ENCODE measurements at places on chromosomes 4 and X. TPM values are rescaled to one million over a fixed set of nuclear protein-coding genes. Genes with fewer than 3 reads are reported as not detected.

- no peaks in the 10 kb centered on the region for H3K36me3 ChIP-seq
- H3K4me1 ChIP-seq: no peaks in the 10 kb centered on the region
- H3K4me3 ChIP-seq: no peak overlapping the region
- H3K27me3 ChIP-seq: no peaks in the 10 kb centered on the region
- DNase-seq: no peak
These were observed 241.0 kb downstream of the AFF2 start for GRCh38 chrX:148741441-148741840.

DNA sequence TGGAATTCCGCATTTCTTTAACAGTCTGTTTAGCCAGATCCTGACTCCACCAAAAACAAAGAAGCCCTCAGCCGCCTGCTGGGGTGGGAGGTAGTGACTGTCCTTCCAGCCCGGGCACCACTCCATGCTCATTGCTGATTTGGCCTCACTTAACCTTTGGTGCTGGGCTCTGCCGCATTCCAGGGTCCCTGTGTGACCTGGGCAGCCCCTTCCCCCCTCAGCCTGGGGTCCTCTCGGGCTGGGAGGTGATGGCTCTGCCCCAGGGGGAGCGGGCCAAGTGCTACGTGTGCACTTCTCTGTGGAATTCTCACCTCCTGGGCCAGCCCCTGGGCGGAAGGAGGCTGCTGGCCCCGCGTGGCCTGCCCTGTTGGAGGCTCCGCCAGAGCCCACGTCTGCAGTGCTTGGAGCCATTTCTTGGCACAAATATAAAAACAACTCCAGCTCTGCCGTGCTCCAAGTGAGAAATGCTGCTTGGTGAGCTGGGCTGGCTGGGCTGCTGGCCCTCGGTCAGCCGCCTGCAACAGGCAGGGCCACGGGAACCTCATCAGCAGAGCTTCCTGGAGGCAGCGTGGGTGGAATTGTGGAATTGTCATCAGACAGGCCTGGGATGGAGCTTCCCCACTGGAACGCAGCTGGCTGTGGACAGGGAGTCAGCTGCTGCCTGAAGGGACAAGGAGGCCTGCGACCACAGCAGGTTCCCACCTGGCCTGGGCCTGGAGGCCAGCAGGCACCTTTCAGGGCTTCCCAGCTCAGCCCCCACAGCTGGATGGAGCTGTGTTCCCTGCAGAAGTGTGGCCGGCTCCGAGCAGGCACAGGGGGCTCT is 66.0 kb downstream of the TRMT44 start:
- H3K4me3 ChIP-seq: no peak overlapping the region
- H3K27ac ChIP-seq: peak overlapping the region; percentile 83
- H3K36me3 ChIP-seq: no peaks in the 10 kb centered on the region
- peaks cover 3% of the 10 kb centered on the region for H3K27me3 ChIP-seq

DNA sequence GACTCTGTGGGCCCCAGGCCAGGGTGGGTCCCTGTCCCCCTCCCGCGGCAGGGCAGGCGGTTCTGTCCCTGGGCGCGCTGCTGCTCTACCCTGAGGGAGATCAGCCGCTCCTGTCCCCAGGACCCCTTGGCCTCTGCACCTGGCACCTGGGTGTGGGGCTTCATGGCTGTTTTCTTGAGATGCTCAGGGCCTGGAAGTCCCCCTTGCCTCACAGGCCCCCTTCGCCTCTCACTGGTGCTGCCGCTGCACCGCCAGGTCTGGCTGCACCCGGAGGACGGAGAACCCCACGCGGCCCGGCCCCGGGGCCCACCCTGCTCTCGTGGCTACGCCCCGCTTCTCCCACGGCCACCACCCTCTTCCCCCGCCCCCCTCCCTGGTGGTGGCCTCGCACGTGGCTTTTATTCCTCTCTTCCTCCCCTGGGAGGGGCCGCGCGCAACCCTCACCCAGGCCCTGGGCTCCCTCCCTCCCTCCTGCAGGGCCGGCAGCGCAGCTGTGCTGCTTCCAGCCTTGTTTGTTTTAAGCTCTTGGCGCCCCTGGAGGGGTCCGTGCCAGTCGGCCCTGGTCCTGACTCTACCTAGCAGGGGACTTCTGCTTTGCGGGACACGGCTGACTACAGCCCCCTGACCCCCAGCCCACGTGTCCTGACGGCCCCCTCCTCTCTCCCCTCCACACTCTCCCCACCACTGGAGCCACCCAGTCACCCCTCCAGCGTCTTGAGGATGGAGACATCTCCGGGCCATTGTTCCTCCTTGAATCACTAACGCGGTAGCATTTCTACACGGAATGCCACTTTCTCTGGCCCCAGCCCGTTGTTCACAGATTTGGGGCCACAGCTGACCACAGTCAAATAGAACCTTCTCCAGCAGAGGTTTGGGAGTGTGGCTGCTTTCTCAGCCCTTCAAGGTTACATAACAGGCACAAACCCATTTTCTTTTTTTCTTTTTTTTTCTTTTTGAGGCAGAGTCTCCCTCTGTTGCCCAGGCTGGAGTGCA is 20.6 kb upstream of the CLDN24 start:
- H3K27ac ChIP-seq: no peak overlapping the region
- H3K4me1 ChIP-seq: peaks cover 1% of the 10 kb centered on the region
- no peaks in the 10 kb centered on the region for H3K27me3 ChIP-seq
- no peak for DNase-seq

GRCh38 chr4:47432749-47433148 is 30.8 kb downstream of the COMMD8 start:
- H3K4me1 ChIP-seq: no peaks in the 10 kb centered on the region
- peaks cover 60% of the 10 kb centered on the region for H3K27me3 ChIP-seq
- H3K36me3 ChIP-seq: no peaks in the 10 kb centered on the region

- H3K4me3 ChIP-seq: no peak overlapping the region
- DNase-seq: no peak
- H3K27me3 ChIP-seq: no peaks in the 10 kb centered on the region
- H3K4me1 ChIP-seq: no peaks in the 10 kb centered on the region
- H3K36me3 ChIP-seq: no peaks in the 10 kb centered on the region
These were observed 1017.2 kb downstream of the SH3BGRL start for GRCh38 chrX:82219129-82219528.

DNA sequence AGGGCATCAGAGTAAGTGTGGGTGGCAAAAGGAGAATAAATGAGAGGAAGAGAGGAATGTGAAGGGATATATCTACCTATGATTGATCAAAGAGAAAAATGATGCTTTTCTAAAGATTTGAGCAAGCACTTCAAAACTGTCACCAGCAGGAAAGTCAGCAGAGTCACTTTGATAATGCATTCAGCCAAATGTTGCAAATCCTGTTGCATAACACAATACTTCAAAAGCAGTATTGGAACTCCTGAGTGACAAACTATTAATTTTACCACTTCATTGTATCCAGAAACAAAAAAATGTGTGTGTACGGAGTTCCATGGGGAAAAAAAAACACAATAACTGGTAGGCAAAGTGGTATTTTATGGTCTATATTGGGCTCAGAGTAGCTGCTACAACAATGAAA is 160.3 kb downstream of the EMCN start:
- DNase-seq: no peak
- peaks cover 18% of the 10 kb centered on the region for H3K4me1 ChIP-seq
- H3K36me3 ChIP-seq: peaks cover 2% of the 10 kb centered on the region
- no peaks in the 10 kb centered on the region for H3K27me3 ChIP-seq
- H3K4me3 ChIP-seq: no peak overlapping the region

DNA sequence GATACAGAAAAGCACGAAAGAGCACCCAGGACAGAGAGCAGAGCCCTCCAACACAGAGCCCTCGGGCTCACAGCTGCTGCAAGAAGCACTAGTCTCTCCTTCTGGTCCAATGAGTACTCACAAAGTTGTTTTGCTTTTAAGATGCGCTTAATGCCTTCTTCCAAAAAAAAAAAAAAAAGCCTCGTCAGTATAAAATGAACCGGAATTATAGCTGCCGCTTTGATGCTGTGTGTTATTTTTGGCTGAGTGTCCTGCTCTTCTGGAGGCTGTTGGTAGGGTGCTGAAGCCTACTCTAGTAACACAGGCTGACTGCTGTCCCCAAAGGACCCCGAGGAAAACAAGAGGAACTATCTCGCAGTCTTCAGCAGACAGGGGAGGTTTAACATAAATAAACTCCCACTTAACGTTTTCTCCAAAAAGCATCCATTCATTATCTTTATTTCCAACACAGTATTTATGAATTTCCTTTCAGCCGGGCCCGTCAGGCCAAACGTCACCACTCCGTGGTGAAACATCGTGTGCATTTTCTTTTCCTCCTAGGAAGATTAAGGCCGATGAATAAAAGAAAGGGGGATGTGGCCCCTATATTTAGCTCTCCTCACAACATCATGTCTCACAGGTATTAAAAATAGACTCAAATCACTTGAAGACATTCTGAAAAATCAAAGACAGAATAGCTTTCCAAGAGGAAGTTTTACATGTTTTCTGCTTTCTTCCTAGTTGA is 213.7 kb upstream of the PPARGC1A start:
- DNase-seq: no peak
- H3K4me3 ChIP-seq: no peak overlapping the region
- peaks cover 38% of the 10 kb centered on the region for H3K4me1 ChIP-seq
- no peaks in the 10 kb centered on the region for H3K27me3 ChIP-seq

DNA sequence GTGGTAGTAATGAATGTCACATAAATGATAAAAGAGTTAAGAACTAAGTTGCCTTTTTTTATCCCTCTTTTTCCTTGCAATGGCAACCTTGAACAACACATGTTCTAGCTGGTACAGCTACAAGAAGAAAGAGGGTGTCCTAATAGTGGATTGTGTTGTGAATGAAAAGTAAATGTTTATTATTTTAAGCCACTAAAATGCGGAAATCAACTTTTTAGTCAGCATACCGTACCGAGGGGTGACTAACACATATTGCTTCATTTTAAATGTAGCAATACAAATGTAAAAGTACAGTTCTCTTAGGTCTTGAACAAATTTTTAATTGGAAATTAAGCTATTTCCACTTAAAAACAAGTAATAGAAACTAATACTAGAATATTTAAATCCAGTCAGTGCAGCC is 17.7 kb upstream of the AP1AR start:
- no peaks in the 10 kb centered on the region for H3K36me3 ChIP-seq
- no peak overlapping the region for H3K4me3 ChIP-seq
- H3K27me3 ChIP-seq: peaks cover 35% of the 10 kb centered on the region
- no peaks in the 10 kb centered on the region for H3K4me1 ChIP-seq

DNA sequence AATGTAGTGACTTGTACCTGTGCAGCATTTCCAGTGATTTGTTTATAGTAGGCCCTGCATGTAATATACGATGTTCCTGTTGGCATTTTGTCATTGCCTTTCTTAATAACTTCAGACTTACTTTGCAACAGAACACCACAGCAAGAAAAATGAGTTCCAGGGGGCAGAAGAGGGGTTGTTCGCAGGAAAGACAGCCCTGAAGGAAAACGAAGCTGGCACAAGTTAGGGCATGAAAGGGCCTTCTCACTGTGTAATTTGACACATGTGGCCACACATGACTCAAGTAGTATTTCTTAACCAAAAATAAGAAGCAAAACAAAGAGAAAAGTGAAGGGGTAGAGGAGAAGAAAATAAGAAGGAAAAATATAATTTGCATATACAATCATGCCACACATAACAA is 265.8 kb upstream of the SMIM31 start:
- DNase-seq: no peak
- no peaks in the 10 kb centered on the region for H3K36me3 ChIP-seq
- peaks cover 2% of the 10 kb centered on the region for H3K4me1 ChIP-seq
- H3K27ac ChIP-seq: no peak overlapping the region
- no peak overlapping the region for H3K4me3 ChIP-seq

- H3K36me3 ChIP-seq: peaks cover 5% of the 10 kb centered on the region
- H3K27me3 ChIP-seq: no peaks in the 10 kb centered on the region
- DNase-seq: no peak
- no peak overlapping the region for H3K4me3 ChIP-seq
These were observed 215.4 kb upstream of the MAB21L2 start for GRCh38 chr4:150366487-150366999.

GRCh38 chrX:20315140-20315539 is 48.4 kb upstream of the RPS6KA3 start:
- DNase-seq: no peak
- H3K4me1 ChIP-seq: no peaks in the 10 kb centered on the region
- H3K4me3 ChIP-seq: no peak overlapping the region
- no peaks in the 10 kb centered on the region for H3K36me3 ChIP-seq
- H3K27me3 ChIP-seq: no peaks in the 10 kb centered on the region
- H3K27ac ChIP-seq: no peak overlapping the region

GRCh38 chrX:53048169-53049126 is at the start of gene GPR173:
Gene GPR173 (plus strand): TSS chrX:53048789. CDS start chrX:53076622, 27,833 bp downstream.
- peak; percentile 88 for DNase-seq
- peak within 1 kb of the TSS; percentile 91 for H3K27ac ChIP-seq
- no peaks in the 10 kb centered on the region for H3K27me3 ChIP-seq
- H3K4me1 ChIP-seq: peaks cover 12% of the 10 kb centered on the region
- H3K4me3 ChIP-seq: peak within 1 kb of the TSS; percentile 79

GRCh38 chr4:40204507-40205258 is 7.9 kb downstream of the RHOH start:
- peaks cover 5% of the 10 kb centered on the region for H3K27me3 ChIP-seq
- no peak for DNase-seq
- H3K4me1 ChIP-seq: peaks cover 3% of the 10 kb centered on the region
- H3K36me3 ChIP-seq: no peaks in the 10 kb centered on the region

- H3K36me3 ChIP-seq: no peaks in the 10 kb centered on the region
- H3K27me3 ChIP-seq: no peaks in the 10 kb centered on the region
- peak overlapping the region; percentile 19 for H3K27ac ChIP-seq
- H3K4me3 ChIP-seq: no peak overlapping the region
- H3K4me1 ChIP-seq: peaks cover 35% of the 10 kb centered on the region
These were observed 322.7 kb downstream of the PDHA2 start for GRCh38 chr4:96162636-96163035.

- no peaks in the 10 kb centered on the region for H3K4me1 ChIP-seq
- no peaks in the 10 kb centered on the region for H3K36me3 ChIP-seq
- H3K4me3 ChIP-seq: no peak overlapping the region
- peaks cover 19% of the 10 kb centered on the region for H3K27me3 ChIP-seq
- no peak for DNase-seq
- H3K27ac ChIP-seq: no peak overlapping the region
These were observed 89.3 kb upstream of the NEIL3 start for GRCh38 chr4:177220376-177220775.

GRCh38 chr4:39085891-39086290 is 23.9 kb downstream of the KLHL5 start:
- H3K27me3 ChIP-seq: no peaks in the 10 kb centered on the region
- H3K4me3 ChIP-seq: no peak overlapping the region
- peaks cover 5% of the 10 kb centered on the region for H3K4me1 ChIP-seq
- DNase-seq: no peak

GRCh38 chr4:36133086-36133485 is 111.2 kb downstream of the ARAP2 start:
- peaks cover 3% of the 10 kb centered on the region for H3K4me1 ChIP-seq
- no peak overlapping the region for H3K27ac ChIP-seq
- no peak for DNase-seq
- no peak overlapping the region for H3K4me3 ChIP-seq

The TNMD gene
- total RNA-seq: not detected

The ARAP2 gene
- 2.4 TPM for total RNA-seq

The SATL1 gene
- total RNA-seq: not detected

The GLRA2 gene
- not detected for total RNA-seq

The FREM3 gene
- not detected for total RNA-seq

The CRLF2 gene
- total RNA-seq: not detected

The CT45A2 gene
- total RNA-seq: not detected

The PRR32 gene
- not detected for total RNA-seq

The FAM184B gene
- not detected for total RNA-seq

The DUSP9 gene
- total RNA-seq: 0.91 TPM

The FAM149A gene
- 2.0 TPM for total RNA-seq

All from osteocyte (in vitro differentiated cells).